SJCRH30 (cell line): ENCODE measurements at places on chromosomes 3 and 15. TPM values are rescaled to one million over a fixed set of nuclear protein-coding genes. Genes with fewer than 3 reads are reported as not detected.

DNA sequence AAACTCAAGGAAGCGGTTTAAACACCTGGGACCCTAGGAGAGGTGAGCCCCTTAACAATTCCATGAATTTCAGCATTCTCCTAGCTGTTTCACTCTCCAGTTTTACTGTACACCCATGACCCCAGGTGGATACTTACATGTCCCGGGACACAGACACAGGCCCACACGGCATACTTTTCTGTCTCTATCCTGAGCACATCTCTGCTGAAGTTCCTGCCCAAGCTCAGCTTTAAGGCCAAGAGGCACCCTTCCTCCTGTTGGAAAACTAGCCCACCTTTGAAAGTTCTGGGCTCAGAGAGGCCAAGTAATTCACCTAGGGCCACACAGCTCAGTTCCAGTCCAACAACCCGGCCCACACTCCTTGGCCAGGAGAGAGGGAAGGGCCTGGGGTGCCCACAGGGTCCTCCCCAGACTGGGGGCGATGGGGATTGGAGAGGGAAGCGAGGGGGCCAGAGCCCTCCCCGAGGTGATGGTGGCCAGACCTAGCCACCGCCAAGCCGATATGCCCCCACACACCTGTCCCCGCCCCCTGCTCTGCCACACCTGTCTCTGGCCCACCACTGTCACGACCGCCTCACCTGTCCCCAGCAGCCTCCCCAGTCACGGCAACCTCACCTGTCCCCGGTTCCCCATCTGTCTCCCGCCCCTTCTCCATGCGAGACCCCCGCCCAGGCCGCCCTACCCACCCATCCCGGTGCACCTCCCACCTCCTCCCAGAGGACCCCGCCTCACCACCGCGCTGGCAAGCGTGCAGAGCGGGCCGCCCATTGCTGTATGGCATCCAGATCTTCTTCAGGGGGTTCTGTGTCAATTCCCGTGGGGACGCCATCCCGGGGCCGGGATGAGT lies 431 bp downstream of the PFKFB4 start:
- DNase-seq: no peak

- DNase-seq: no peak
These were observed 684.2 kb upstream of the CFAP20DC start for GRCh38 chr3:59734061-59734460.

- DNase-seq: no peak
These were observed 694.8 kb upstream of the NR2F2 start for GRCh38 chr15:95635666-95636065.

The ALPK3 gene
- 35.9 and 49.9 TPM in 2 replicates for total RNA-seq

DNA sequence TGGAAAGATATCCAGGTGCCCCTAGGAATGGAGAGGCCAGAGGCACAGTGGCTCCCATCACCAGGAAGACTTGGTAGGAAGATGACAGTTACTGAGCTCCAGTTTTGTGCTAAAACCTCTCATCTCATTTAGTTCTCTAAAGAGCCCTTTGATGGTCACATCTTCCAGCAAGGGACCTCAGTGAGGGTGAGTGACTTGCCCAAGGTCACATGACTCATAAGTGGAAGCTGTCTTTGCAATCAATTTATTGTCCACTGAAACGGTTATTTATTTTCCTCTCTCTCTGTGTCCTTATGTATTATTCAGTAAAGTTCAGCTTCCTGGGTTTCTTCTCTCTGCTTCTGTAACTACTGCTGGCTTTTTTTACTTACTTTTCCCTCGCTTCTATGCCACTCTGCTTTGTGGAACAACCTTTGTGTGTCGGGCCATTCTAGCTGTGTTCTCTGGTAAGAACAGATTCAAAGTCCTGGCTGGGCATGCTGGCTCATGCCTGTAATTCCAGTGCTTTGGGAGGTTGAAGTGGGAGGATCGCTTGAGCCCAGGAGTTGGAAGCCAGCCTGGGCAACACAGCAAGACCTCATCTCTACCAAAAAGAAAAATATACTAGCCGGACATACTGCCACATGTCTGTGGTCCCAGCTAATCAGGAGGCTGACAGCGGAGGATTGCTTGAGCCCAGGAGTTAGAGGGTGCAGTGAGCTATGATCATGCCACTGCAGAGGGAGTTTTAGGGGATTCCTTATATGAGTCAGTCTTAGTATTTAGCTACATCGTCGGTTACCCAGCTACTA lies 55.9 kb downstream of the PDIA5 start:
- no peak for DNase-seq

DNA sequence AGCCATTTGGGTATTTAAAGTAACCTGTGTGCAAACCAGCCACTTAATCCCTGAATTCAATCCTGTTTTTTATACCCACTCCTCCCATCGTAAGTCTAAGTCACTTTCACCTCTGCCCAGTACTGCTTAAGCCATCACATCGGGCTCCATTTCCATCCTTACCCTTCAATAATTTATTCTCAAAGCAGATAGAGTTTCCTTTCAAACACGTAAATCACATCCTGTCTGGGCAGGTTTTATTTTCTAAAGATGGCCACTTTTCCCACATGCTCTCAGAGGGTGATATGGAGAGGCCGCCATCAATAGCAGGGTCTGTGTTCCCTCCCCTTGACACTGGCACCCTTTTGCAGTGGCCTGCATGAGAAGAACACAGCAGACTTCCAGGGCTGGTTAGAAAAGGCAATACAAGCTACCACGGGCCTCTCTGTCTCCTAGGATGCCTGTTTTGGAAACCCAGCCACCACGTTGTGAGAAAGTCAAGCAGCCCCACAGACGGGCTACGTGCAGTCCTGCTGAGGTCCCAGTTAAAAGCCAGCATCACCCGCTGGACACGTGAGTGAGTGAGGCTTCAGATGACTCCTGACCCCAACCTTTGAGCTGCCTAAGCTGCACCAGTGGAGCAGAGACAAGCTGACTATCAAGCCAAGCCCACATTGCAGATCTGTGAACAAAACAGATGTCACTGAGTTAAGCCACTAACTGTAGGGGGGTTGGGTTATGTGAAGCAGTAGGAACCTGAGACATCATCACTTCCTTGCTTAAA lies 241.8 kb upstream of the SLCO3A1 start:
- no peak for DNase-seq

DNA sequence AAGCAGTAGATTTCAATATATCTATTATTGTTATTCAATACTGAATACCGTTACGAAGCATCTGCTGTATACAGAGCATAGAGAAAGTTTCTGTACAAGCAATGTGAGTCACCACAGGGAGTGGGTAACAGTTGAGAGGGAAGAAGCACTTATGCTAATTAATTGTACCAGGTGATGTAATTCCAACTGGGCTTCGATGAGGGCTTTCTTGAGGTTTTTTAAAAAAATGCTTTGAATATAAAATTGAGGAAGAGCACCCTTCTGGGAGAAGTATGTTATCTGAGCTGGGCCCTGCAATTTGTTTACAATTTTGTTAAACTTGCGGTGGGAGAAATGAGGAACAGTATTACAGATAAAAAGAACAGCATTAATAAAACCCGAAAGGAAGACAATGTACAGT lies 197.9 kb downstream of the TPRG1 start:
- no peak for DNase-seq

DNA sequence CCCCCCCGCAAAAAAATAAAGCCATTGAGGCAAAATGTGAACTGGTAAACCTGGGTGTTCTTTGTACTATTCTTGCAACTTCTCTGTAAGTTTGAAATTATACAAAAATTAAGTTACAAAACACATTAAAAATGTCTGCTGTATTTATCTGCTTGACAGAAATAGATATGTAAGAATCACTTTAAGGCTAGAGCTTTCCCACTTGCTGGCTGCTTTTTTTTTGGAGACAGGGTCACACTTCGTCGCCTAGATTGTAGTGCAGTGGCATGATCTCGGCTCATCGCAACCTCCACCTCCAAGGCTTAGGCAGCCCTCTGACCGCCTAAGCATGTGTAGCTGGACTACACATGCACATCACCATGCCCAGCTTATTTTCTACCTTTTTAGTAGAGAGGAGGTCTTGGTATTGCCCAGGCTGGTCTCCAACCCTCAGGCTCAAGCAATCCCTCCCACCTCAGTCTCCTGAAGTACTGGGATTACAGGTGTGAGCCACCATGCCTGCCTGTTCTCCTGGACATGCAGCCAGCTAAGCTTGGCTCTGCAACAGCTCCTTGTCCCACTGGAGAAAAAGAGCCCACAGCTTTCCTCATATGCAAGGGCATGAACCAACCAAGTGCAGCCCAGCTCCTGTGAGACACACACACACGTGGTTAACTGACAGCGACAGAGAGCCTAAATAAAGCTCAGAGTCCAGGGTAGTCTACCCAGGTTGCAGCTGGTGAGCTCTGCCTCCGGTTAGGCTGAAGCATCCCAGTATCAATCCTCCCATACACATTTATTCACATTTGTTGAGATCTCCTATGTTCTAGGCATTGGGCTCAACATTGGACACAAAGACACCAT lies 4.5 kb downstream of the RPS17 start:
- no peak for DNase-seq

GRCh38 chr15:27062951-27063350 lies 92.0 kb downstream of the GABRG3 start:
- no peak for DNase-seq

DNA sequence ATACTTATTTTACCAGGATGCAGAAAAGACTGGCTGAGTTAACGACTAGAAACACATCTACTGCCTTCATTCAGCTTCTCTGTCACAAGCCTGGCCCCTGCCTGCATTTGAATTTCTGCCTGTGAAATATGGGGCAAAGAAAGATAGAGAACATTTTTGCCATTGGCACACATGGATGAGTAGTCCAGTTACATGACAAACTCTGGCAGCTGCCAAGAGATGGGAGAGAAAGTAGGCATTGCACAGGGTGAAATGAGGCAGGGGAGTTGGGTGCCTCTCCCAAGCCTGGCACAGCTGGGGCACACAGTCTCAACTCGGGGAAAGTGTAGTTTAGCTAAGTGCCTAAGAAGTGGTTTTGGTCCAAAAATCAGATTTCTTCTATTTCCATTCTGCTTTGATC lies 24.0 kb downstream of the ANXA2 start:
- DNase-seq: no peak

DNA sequence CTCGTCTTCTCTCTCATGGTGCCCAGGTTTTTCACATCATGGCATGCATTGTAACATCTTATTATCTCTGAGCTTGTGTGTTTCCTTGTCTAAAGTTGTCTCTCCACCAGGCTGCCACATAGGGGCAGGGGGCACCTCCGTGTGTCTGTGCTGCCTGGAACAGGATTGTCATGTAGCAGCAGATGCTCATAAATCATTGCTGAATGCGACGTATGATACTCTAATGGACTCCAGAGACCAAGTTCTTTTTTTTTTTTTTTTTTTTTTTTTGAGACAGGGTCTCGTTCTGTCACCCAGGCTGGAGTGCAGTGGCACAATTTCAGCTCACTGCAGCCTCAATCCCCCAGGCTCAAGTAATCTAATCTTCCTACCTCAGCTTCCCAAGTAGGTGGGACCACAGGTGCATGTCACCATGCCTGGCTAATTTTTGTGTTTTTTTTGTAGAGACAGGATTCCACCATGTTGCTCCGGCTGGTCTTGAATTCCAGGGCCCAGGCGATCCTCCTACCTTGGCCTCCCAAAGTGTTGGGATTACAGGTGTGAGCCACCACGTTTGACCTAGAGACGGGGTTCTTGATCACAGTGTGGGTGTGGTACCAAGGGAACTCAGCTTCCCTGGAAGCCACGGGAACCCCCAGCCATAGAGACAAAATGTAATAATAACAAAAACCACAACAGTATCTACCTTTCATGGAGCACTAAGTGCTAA lies 4.7 kb upstream of the DNASE1L3 start:
- no peak for DNase-seq

DNA sequence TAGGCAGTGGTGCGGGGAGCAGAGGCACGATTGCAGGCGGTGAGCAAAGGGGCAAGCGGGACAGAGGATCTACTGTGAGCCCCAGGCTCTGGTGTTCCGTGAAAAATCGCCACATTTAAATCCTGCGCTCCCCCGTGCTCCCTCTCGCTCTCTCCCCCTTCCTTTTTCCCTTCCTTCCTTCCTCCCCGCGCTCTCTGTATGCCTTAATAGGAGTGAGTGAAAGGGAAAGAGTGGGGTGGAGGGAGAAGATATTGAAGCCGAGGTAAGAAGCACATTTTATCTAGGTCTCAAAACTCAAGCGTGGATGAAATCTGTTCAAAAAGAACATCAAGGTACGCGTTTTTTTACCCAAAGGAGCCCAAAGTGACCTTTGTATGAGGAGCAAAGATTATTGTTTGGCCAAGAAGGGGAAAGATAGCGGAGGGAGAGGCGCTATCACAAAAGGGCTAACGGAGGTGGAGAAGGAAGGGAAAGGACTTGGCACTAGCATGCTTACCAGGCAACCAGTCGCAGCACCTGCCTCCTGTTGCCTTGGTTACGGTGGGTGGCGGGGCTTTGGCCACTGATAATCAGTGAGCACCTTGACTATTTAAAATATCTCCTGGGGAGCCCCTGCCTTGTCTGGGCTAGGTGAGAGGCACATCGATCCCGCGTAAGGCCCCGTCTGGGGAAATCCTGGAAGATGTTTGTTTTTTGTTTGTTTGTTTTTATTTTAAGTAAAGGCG lies 14.9 kb upstream of the AEN start:
- no peak for DNase-seq

The CCDC80 gene
- total RNA-seq: 14.5 and 18.0 TPM in 2 replicates
